ENCODE measurements at places on chromosomes 2 and 18.

GRCh38 chr2:222862909-222863544 is 2.2 kb downstream of the ACSL3 start:
- DNase-seq = no peak

- DNase-seq = no peak
Observed at GRCh38 chr2:181176540-181176939, 196.1 kb downstream of the UBE2E3 start.

DNA sequence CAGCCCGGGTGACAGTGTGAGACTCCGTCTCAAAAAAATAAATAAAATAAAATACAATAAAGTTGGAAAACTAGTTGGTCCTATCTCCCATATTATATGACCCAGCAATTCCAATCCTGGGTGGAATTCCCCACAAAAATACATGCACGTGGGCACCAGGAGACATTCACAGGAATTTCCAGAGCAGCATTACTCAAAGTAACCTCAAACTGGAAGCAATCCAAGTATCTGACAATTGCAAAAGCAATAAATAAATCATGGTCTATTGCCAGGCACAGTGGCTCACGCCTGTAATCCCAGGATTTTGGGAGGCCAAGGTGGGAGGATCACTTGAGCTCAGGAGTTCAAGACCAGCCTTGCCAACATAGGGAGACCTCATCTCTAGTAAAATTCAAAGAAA is 101.2 kb upstream of the MAP4K4 start:
- DNase-seq = no peak

DNA sequence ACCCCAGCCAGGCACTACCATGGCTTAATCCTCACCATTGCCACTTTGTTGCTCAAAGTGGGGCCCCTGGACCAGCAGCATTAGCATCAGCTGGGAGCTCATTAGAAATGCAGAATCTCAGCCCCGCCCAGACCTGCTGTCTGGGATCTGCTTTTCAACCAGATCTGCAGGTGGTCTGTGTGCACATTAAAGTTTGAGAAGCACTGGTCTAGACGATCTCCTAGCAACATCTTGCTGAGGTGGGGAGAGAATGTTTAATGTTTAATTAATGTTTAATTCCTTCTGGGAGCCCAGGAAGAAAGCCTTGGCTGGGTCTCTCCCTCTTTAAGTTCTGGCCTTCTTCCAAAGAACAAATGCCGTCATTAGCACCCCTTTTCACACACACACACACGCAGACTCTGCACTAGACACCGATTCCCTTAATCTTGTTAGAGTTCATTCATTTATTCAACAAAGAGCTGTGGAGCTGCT is 53.7 kb downstream of the EDAR start:
- no peak for DNase-seq

- no peak for DNase-seq
Observed at GRCh38 chr2:171531291-171531690, 9.0 kb downstream of the CYBRD1 start.

GRCh38 chr2:25301453-25302352 is 40.0 kb downstream of the DNMT3A start:
- DNase-seq = no peak

DNA sequence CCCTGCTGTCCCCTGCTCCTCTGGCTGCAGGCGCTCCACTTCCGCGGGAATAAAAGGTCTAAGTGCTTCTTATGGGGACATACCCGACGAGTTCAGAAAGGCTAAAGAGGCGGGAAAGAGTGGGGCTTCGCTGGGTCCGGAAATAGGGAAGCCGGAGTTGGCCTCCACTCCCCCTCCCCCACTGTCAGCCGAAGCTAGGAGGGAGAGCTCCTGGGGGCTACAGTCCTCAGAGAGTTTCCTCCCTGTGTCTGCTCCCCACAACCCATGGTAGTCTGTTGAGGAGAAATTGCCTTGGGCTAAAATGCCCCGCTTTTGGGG is 7.2 kb downstream of the GAD1 start:
- no peak for DNase-seq
